ENCODE measurements at places on chromosomes 4 and X.

DNA sequence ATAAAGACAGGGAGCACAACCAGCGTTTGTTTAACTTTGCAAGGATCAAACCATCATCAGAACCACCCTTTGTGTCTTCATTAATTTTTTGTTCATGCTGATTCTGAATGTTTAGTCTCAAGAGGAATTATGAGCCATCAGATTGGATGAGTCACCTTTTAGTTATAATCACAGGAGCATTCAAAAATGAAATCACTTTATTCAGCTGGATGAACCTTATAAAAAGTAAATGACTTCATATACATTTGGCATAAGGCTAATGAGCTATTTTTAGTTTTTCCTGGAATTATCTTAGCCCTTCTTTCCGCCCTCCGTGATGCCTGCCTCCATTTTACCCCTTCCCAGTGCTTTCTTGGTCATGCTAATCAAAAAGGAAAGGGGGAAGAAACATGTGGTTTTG lies 103.6 kb downstream of the SORBS2 start:
- DNase-seq, result no peak

GRCh38 chr4:86556791-86557415 lies 37.2 kb upstream of the PTPN13 start:
- DNase-seq, result no peak

GRCh38 chr4:13701937-13702446 lies 74.5 kb upstream of the BOD1L1 start:
- DNase-seq, result no peak

- no peak for DNase-seq
Measured at GRCh38 chr4:8067945-8068896, 90.4 kb downstream of the ABLIM2 start.

- DNase-seq, result no peak
Measured at GRCh38 chr4:158856852-158857251, 88.0 kb downstream of the FNIP2 start.

GRCh38 chr4:107392951-107393350 lies 327.1 kb downstream of the PAPSS1 start:
- no peak for DNase-seq

DNA sequence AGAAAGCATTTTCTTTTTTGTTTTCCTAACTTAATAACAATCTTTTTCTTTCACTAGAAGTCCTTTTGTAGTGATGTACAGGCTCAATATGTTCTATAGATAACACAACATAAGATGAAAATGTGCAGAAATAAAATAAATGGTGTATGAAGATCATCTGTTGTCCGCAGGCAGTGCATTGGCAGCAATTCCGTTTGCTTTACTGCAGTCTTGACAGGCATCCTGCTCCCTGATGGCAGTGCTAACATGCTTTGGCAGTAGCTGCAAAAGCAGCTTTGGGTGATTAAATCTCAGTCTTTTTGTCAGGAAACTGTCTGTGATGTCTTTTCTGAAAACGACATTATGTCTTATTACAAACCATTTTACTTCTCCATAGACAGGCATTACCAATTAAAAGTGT lies 131.4 kb downstream of the TRAM1L1 start:
- DNase-seq, result no peak

- no peak for DNase-seq
Measured at GRCh38 chr4:181820553-181820952, 422.6 kb upstream of the TENM3 start.

DNA sequence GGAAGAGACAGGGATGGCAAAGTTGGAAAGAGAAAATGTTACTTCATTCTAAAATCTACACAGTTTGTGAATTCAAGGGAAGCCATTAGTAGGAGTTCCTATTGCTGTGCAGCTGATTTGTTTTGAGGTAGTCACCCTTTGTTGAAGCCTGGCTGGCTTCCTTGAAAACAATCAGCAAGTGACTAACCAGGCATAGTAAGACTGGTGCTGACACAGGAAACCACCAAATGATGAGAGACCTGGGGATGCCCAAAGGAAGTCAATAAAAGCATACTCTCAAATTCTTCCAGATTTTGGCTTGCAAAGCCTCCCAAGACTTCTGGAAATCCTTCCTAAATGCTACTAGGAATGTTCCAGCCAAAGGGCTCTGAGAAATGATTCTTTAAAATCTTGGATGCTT lies 23.9 kb upstream of the PRDM8 start:
- DNase-seq, result peak; percentile 62

DNA sequence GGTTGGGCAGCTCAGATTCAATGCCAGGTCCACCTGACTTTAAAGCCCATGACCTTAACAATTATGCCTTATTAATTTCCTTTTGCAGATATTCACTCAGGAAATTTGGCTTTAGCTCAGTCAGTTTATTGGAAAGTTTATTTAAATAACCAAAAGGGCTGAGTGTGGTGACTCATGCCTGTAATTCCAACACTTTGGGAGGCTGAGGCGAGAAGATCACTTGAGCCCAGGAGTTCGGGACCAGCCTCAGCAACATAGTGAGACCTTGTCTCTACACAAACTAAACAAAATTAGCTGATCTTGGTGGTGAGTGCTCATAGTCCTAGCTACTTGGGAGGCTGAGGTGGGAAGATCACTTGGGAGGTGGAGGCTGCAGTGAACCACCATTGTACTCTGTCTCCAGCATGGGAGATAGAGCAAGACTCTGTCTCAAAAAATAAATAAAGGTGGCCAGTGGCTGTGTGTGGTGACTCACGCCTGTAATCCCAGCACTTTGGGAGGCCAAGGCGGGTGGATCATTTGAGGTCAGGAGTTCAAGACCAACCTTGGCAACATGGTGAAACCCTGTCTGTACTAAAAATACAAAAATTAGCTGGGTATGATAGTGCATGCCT lies 43.3 kb downstream of the RHOH start:
- no peak for DNase-seq

DNA sequence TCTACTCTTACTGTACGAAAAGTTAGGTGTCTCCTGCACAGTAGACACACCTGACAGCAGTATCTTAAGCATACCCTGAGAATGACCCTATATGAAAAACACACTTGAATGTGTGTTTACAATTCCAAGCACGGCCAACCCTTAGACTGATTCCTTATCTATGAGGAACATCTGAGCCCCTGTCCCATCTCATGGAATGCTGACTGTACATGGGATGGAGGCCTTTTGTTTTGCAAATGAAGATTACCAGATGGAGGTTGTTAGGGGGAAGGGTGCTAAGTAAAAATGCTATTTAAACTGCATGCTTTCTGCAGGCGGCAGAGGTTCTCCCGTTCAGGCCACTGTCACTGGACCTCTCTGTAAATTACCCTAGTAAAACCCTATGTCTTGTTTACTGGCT lies 2.2 kb downstream of the PAQR3 start:
- no peak for DNase-seq

Data from CD4-positive, CD25-positive, alpha-beta regulatory T cell (primary cell).